ENCODE measurements at places on chromosomes 3 and 15.

DNA sequence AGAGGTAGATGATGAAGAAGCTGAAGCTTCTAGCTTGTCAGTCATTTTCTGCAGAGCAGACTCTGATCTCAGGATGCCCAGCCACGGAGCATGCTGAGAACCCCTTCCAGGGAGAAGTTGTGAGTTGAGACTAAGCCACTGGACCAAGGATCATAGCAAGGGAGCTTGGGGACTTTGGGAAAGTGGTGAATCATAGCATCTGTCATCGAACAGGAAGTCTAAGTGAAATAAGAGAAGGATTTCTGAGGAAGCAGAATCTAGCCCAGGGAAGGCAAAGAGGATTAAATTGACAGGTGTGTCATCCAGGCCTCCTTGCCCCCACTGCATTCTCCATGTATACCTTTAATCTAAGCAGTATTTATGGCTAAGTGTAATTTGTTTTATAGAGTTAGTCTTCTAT, 71.8 kb upstream of the TMEM108 start:
- no peak for DNase-seq

- DNase-seq = no peak
These were observed 115.0 kb downstream of the FOXP1 start for GRCh38 chr3:71468311-71469137.

GRCh38 chr3:35643495-35643894, 4.2 kb downstream of the ARPP21 start:
- DNase-seq = no peak

GRCh38 chr3:15683253-15683652, 81.7 kb downstream of the BTD start:
- no peak for DNase-seq

All from NT2/D1 (cell line).